ENCODE measurements at places on chromosomes 7 and 10.
A peak's percentile ranks its signal among the peaks of the same experiment; 100 is the strongest.

DNA sequence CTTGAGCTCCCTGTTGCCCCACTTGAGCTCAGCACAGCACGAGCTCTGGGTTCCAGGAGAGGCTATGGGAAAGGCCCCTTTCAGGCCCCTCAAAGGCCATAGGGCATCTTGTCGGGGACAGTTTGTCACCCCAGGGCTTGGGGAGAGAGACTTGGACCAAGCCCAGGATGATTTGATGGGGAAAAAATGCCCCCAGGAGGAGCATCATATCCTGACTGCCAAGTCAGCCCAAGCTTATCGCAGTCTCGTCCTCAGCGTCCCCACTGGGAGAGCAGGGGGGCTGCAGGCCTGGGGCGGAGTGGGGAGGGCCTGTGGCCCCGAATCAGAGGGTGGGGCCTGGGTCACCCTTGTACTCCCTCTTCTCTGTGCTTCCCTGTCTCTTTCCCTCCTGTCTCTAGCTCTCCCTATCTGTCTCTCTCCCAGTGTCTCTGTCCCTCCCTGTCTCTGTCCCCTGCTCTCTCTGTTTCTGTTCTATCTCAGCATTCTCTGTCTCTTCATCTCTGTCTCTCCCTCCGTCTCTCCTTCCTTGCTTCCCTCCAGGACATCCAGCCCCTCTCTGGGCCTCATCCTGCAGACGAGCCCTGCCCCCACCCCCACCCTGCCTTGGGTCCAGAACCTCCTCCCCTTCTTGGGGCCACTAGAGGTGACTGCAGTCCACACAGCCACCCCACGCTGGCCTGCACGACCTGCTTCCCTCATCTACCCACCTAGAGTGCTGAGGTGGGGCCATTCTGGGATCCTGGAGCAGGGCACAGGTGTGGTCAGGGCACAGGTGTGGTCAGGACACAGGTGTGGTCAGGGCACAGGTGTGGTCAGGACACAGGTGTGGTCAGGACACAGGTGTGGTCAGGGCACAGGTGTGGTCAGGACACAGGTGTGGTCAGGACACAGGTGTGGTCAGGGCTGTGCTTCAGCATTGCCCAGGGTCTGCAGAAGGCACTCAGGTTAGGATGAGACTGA, 17.3 kb upstream of the GRIFIN start:
- no peak for DNase-seq

GRCh38 chr7:3154881-3155494, 111.3 kb upstream of the CARD11 start:
- DNase-seq, result peak; percentile 50

GRCh38 chr7:106034383-106034782, 71.3 kb downstream of the CDHR3 start:
- no peak for DNase-seq

- no peak for DNase-seq
These were observed 152.1 kb downstream of the SNX10 start for GRCh38 chr7:26443751-26444150.

GRCh38 chr10:118694848-118695247, 59.9 kb downstream of the CACUL1 start:
- no peak for DNase-seq

GRCh38 chr10:121708728-121709674, 110.8 kb upstream of the FGFR2 start:
- no peak for DNase-seq

GRCh38 chr10:49834976-49835375, 72.9 kb upstream of the OGDHL start:
- DNase-seq, result no peak

DNA sequence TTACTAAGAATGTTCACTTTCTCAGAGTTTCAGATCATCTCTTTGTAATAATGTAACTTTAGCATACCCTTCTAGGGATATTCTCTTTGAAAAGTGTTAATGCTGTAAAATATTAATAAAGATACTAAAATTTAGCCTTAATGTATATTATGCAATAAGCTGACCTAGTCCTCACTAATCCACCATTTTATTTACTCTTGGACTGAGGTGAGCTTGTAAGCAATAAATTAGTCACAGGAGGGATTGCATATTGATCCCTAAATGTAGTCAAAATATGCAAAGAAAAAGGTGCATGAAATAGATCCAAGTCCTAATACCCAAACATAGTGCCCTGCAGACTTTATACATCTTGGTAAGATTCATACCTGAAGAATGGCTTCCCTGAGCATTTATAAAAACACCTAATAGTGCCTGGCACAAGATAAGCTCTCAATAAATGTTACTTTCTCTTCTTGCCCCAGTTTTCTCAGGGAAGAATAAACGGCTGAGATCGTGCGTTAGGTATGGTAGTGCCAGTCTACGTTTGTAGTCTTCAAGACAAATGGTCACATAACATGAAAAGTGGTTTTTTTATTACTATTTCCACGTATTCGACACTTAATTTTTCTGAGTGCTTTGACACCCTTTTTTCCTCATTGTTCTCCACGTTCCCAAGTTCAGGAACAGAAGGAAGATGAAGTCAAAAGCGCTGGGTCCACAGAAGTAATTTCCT, 14.3 kb downstream of the INSIG1 start:
- DNase-seq, result no peak

- DNase-seq, result no peak
These were observed 295.7 kb upstream of the ZMIZ1 start for GRCh38 chr10:78772986-78773530.

DNA sequence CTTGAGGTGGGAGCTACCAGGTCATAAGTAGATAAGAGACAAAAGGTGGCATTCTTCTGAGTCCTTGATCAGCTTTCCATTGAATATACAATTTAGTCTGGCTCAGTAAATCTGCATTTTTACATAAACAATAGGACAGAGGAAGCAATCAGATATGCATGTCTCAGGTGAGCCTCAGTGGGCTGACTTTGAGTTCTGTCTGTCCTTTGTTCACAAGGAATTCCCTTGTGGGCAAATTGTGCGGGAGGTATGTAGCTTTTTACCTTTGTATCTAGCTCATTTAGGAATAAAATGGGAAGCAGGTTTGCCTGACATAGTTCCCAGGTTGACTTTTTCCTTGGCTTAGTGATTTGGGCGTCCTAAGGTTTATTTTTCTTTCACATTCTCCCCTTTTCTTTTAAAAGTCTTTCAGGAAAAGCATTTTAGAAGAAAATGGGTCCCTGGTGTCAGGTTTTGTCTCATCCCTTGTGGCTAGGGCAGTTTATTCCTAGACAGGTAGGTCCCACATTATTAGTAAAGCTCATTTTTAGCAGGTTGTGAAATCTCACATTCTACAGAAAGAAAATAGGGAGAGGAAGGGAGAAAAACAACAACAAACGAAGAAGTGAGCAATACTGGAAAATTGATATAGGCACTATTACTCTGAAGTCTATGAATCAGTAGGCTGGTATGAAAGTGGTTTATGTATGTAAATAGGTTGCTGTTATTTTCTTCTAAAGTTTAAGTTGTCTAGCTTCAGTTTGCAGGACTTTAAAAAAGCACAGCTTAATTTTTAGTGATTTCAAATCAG, 16.5 kb downstream of the SPAM1 start:
- DNase-seq, result no peak

DNA sequence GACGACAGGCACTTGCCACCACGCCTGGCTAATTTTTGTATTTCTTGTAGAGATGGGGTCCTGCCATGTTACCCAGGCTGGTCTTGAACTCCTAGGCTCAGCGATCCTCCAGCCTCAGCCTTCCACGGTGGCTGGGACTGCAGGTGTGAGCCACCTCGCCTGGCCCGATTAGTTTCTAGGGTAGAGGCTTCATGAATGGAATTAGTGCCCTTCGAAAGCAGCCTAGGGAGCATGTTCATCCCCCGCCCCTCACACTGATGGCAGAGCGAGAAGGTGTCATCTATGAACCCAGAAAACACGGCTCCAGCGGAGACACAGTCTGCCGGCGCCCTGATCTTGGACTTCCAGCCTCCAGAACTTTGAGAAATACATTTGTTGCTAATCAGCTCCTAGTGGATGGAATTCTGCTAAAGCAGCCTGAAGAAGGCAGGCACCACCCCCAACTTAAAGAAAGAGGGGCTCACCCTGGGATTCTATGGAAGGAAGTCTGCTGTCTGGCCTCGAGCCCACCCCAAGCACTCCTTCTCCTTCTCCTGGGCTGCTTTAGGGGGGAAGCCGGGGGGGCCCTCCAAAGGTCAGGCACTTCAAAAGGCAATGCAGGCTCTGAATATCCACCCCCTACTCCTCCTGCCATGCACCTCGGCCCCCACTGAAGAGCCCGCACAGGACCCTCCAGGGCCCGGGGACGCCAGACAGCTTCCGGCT, 10.1 kb downstream of the PDGFA start:
- no peak for DNase-seq

DNA sequence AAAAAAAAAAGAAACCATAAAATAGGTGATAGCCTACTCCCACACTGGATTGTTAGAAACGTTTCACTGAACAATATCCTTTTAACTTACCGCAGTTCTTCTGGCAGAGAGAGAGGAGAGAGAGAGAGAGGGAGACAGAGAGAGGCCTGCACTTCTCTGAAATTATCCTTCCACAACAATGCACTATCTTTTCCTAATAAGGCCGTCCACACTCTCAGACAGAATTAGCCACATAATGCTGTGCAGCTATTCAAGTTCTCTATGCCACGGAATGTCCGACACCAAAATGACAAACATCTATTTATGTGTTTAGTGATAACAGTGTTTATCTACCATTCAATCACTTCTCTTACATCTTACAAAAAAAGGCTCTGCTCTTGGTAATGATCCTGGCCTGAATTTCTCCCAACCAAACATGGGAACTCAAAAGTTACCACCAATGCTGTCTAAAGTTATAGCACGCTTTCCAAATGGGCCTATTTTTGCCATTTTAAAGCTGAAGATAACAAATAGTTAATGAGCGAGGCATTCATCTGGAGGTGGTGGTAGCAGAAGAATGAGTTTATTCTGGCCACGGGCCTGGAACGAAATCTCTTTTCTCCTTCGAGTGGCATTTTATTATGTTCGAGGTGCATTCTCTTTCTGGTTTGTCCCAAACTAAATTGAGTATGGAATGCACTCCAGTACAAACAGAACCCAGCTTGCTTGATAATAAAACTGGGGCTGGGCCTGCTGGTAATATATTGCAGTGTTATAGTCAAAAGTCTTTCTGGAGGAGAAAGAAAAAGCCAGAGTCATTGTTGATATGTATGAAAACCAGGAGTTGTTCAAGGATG, 160.2 kb upstream of the SVIL start:
- no peak for DNase-seq

- no peak for DNase-seq
These were observed at the start of gene PAPOLB for GRCh38 chr7:4861673-4862072. PAPOLB (minus strand) TSS chr7:4862030; CDS start chr7:4861810, 220 bp downstream.

DNA sequence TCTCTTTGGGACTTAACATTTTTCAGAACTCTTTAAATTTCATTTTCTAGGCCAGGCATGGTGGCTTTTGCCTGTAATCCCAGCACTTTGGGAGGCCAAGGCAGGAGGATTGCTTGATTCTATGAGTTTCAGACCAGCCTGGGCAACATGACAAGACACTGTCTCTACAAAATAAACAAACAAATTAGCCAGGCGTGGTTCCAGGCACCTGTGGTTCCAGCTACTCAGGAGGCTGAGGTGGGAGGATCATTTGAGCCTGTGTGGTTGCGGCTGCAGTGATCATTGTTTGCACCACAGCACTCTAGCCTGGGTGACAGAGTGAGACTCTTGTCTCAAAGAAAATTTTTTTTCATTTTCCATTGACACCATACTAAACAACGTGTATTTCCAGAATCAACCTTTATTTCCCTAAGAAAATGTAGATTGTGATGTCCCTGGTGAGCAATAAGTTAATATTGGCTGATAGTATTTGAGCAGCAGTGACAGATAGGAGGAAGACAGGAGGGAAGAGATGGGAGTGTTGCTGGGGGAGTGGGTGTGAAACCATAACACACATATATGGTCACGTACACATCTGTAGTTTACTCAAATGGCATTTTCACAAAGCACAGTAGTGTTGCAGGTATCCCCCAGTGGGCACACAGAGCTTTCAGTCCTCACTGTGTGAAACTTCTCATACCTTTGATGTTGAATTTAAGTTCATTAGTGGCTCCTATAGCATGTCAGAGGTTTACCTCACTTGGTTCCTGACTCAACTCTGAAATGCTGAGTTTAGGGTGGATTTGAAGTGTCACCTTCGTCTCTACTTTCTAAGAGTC, 205.6 kb downstream of the AUTS2 start:
- no peak for DNase-seq

- DNase-seq, result no peak
These were observed 53.3 kb upstream of the ASAH2 start for GRCh38 chr10:50304660-50305059.

- no peak for DNase-seq
These were observed 300.0 kb upstream of the FZD8 start for GRCh38 chr10:35942057-35942456.

DNA sequence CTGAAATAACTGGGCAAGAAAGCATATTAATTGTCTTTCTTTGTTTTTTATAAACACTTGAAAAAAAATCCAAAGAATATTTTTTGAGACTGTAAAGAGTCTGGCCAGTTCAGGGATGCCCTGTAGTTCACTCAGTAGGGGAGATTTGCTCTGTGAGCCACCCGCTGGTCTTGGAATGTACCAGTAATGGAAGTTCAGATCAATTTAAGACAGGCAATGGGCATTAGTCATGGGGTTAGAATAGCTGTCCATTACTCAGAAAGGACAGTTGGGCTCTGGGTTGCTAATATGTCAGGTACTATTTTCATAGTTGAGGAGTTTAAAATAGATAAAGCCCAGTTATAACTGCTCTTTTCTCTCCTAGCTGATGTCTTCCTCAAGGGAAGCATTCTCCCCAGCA, 38.7 kb downstream of the A1CF start:
- DNase-seq, result no peak

DNA sequence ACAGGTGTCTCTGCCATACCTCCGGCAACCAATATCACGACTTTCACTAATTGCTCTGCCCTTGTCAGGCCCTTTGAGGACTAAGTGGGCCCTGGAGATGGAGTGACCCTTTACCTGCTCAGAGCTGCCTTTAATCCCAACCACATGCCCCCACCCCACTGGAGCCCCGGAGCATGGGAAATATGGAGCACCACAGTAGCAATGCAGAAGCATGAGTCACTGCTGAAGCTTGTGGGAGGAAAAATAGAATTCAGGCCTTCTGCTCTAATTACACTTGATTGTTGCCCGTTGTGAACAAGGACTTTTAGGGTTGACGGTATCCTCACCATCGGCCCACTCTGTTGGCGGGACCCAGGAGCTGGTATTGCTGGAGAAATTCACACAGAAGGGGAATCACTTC, 52.5 kb upstream of the FRMD4A start:
- DNase-seq, result no peak
